Hepatocyte (in vitro differentiated cells): ENCODE measurements at places on chromosomes 12 and 14. TPM values are rescaled to one million over a fixed set of nuclear protein-coding genes. Genes with fewer than 3 reads are reported as not detected.

The GPR135 gene
- total RNA-seq, result 1.6 and 1.8 TPM in 2 replicates

The ANO4 gene
- total RNA-seq, result 2.3 and 2.6 TPM in 2 replicates

The OR10G3 gene
- total RNA-seq, result not detected in 2 replicates

The LRRC10 gene
- not detected in 2 replicates for total RNA-seq

The MDGA2 gene
- total RNA-seq, result 0.70 and 1.1 TPM in 2 replicates

The RD3L gene
- total RNA-seq, result not detected in 2 replicates

The RFLNA gene
- total RNA-seq, result 57.8 and 62.8 TPM in 2 replicates

The ALDH2 gene
- 116 and 126 TPM in 2 replicates for total RNA-seq

The ADCY4 gene
- 0.63 and 1.4 TPM in 2 replicates for total RNA-seq

The DAO gene
- total RNA-seq, result 0.90 and 2.2 TPM in 2 replicates

The MFAP5 gene
- 1.7 and 1.9 TPM in 2 replicates for total RNA-seq

The FGD4 gene
- total RNA-seq, result 38.3 and 41.5 TPM in 2 replicates

The KRT82 gene
- not detected in 2 replicates for total RNA-seq

The SPTB gene
- total RNA-seq, result 1.1 and 2.1 TPM in 2 replicates

The RFX4 gene
- total RNA-seq, result not detected in 2 replicates

The TMEM120B gene
- 4.7 and 9.5 TPM in 2 replicates for total RNA-seq

- H3K4me3 ChIP-seq, result no peak overlapping the region
- no peaks in the 10 kb centered on the region for H3K27me3 ChIP-seq
- no peak for DNase-seq
Observed at GRCh38 chr14:98173305-98173704, 1098.7 kb downstream of the BCL11B start.

GRCh38 chr14:50792051-50792477 is 38.9 kb downstream of the NIN start:
- no peaks in the 10 kb centered on the region for H3K27me3 ChIP-seq
- DNase-seq, result no peak
- H3K27ac ChIP-seq, result no peak overlapping the region
- H3K4me1 ChIP-seq, result peaks cover 8% of the 10 kb centered on the region
- H3K4me3 ChIP-seq, result no peak overlapping the region

DNA sequence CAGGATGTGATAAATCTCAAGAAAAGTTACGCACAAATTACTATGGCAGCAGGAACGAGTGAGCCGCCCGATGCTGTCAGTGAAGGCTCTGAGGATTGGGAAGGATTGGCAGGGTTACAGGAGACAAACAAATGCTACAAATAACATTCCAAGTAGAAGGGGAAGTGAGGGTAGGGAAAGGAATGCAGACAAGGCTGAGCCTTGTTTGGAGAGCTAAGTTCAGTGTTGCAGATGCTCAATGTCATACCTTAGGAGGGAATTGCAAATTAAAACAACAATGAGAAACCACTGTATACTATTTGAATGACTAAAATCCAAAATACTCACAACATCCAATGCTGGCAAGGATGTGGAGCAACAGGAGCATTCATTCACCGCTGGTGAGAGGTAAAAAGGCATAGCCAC is 1.3 kb downstream of the CLEC9A start:
- H3K4me1 ChIP-seq, result no peaks in the 10 kb centered on the region
- DNase-seq, result no peak
- H3K4me3 ChIP-seq, result no peak overlapping the region
- H3K36me3 ChIP-seq, result no peaks in the 10 kb centered on the region

DNA sequence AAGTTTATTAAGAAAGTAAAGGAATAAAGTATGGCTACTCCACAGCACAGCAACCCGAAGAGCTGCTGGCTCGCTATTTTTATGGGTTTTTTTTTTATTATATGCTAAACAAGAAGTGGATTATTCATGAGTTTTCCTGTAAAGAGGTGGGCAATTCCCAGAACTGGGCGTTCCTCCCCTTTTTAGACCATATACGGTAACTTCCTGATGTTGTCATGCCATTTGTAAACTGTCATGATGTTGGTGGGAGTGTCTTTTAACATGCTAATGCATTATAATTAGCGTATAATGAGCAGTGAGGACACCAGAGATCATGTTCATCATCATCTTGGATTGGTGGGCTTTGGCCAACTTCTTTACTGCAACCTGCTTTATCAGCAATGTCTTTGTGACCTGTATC is 372.5 kb downstream of the ZFP36L1 start:
- H3K27me3 ChIP-seq, result no peaks in the 10 kb centered on the region
- no peak overlapping the region for H3K27ac ChIP-seq
- no peaks in the 10 kb centered on the region for H3K36me3 ChIP-seq
- no peak for DNase-seq
- peaks cover under 1% of the 10 kb centered on the region for H3K4me1 ChIP-seq
- H3K4me3 ChIP-seq, result no peak overlapping the region

- peak overlapping the region; percentile 49 for H3K27ac ChIP-seq
- H3K36me3 ChIP-seq, result no peaks in the 10 kb centered on the region
- H3K27me3 ChIP-seq, result no peaks in the 10 kb centered on the region
- no peak for DNase-seq
- H3K4me3 ChIP-seq, result no peak overlapping the region
Observed at GRCh38 chr12:121611306-121611705, 15.0 kb upstream of the ORAI1 start.

GRCh38 chr14:99055019-99055418 is 217.0 kb downstream of the BCL11B start:
- no peaks in the 10 kb centered on the region for H3K27me3 ChIP-seq
- peak overlapping the region; percentile 57 for H3K27ac ChIP-seq
- no peak overlapping the region for H3K4me3 ChIP-seq
- no peaks in the 10 kb centered on the region for H3K36me3 ChIP-seq
- no peaks in the 10 kb centered on the region for H3K4me1 ChIP-seq
- DNase-seq, result peak; percentile 50

DNA sequence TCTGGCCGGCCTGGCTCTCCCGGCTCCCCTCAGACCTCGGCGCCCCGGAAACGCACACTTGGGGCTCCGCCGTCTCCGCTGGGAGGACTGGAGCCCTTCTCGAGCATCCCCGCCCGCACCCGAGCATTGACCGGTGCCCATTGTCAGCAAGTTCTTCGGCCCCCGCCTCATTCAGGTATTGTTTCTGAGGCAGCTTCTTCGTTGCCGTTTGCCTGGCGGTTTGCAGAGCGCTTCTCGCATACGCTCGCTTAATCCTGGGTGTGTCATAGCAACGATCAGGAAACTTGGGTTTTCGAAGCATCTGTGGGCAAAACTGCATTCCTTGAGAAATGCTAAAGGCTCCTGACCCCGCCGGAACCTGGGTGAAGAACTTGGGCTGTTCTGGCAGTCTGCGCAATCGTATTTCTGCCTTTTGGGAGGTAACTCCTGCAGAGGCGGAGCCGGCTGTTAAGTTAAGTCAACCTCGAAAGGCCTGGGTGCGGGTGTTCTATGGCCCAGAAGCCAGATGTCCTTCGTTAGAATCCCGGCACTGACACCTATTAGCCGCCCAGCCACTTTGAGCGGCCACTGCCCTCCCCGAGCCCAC is 518 bp downstream of the GSKIP start:
- H3K4me3 ChIP-seq, result peak overlapping the region; percentile 87
- H3K27ac ChIP-seq, result peak overlapping the region; percentile 91
- no peaks in the 10 kb centered on the region for H3K36me3 ChIP-seq
- H3K27me3 ChIP-seq, result no peaks in the 10 kb centered on the region
- peak; percentile 75 for DNase-seq

- DNase-seq, result no peak
- H3K27me3 ChIP-seq, result no peaks in the 10 kb centered on the region
- no peaks in the 10 kb centered on the region for H3K4me1 ChIP-seq
- no peak overlapping the region for H3K27ac ChIP-seq
Observed at GRCh38 chr12:18696971-18697602, 40.7 kb downstream of the PLCZ1 start.

DNA sequence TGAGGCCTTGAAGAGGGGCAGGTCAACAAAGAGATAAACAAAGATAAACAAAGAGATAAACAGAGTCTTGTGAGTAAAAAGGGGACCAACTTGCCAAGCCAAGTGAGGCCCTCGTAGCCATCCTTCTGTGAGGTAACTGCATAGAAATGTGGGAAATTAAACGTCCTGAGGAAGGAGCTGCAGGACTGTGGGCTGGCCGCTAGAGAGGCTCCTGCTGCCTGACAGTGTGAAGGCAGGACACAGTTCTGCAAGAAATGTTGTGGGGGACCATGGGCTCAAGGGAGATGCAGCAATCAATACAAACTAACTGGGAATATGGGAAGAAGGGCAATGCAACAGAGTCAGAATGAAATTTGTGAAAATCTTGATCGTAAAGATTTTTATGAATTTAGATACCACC is 91.9 kb downstream of the SLC8A3 start:
- H3K27me3 ChIP-seq, result peaks cover 5% of the 10 kb centered on the region
- no peak overlapping the region for H3K27ac ChIP-seq
- H3K4me1 ChIP-seq, result no peaks in the 10 kb centered on the region
- no peak overlapping the region for H3K4me3 ChIP-seq
- H3K36me3 ChIP-seq, result no peaks in the 10 kb centered on the region

GRCh38 chr14:25049093-25049567 is 817 bp downstream of the STXBP6 start:
- H3K36me3 ChIP-seq, result no peaks in the 10 kb centered on the region
- peak overlapping the region; percentile 83 for H3K27ac ChIP-seq

- no peak overlapping the region for H3K4me3 ChIP-seq
- no peak overlapping the region for H3K27ac ChIP-seq
- H3K27me3 ChIP-seq, result no peaks in the 10 kb centered on the region
- DNase-seq, result no peak
- no peaks in the 10 kb centered on the region for H3K36me3 ChIP-seq
- peaks cover 4% of the 10 kb centered on the region for H3K4me1 ChIP-seq
Observed at GRCh38 chr12:63985945-63986344, 141.4 kb downstream of the SRGAP1 start.

DNA sequence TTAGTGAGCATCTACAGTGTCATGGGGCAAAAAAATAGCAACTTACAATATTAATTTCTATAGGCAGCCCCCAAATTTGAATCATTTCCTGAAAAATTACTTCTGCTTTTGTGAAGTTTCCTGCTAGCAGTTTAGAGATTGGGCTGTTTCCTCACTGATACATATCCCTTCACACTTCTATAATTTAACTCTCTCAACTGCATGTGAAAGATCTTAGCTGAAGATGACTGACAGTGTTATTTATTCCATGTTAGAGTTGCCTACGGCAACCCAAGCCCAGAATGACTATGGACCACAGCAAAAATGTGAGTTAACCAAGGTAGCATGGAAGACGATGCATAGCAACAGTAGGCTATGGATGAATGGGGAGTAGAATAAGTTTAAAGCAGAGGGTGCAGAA is at the start of gene KLRG1:
Gene KLRG1, plus strand, starts transcription at position 134 of the 400 bp plus-strand sequence. Its CDS starts 90 bp downstream, at position 224.
- H3K27me3 ChIP-seq, result no peaks in the 10 kb centered on the region
- no peaks in the 10 kb centered on the region for H3K4me1 ChIP-seq
- no peak within 1 kb of the TSS for H3K27ac ChIP-seq
- H3K4me3 ChIP-seq, result no peak within 1 kb of the TSS
- no peak for DNase-seq

DNA sequence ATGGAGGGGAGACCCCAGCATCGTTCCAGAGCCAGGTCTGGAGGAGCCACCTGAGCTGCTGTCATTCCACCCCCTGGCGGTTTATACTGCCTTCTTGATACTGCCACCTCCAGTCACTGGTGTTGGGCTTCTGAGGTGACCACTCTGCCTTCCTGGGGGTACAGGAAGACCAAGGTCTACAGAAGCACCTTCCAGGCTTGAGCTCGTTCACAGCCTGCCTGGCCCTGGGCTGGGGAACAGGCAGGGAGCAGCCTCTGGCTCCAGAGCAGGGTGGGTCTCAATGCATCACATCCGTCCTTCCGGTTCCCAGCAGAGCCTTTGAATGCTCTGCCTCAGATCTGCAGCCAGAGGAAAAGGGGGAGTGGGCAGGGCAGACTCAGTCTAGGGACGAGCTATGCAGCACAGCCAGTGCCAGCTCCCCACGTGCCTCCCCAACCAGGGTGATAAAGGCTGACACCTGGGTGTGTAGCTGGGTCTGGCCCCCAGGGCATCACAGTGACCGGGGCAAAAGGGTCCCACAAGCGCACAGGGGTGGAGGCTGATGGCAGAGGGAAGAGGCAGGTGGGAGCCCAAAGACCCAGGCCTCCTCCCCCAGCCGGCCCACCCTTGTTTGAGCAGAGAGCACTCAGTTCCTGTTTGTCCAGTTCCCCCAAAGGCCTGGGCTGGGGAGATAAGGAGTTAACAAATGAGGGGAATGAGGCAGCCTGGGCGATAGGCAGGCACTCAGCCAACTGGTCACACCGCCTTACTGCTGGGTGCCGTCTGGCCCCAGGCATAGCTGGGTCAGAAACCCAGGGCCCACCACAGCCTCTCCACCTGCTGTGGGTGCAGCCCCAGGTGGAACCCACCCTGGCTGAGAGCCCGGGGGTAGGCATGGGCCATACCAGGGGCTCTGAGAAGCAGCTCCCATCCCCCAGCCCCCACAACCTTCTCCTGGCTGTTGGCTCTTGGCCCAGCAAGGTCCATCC is 17.1 kb downstream of the DEGS2 start:
- H3K27ac ChIP-seq, result peak overlapping the region; percentile 90
- H3K4me3 ChIP-seq, result no peak overlapping the region
- H3K4me1 ChIP-seq, result peaks cover 55% of the 10 kb centered on the region
- no peaks in the 10 kb centered on the region for H3K27me3 ChIP-seq
- DNase-seq, result peak; percentile 64

GRCh38 chr14:97180304-97181200 is 383.4 kb downstream of the VRK1 start:
- no peaks in the 10 kb centered on the region for H3K36me3 ChIP-seq
- peak; percentile 19 for DNase-seq
- H3K27me3 ChIP-seq, result peaks cover 2% of the 10 kb centered on the region
- no peak overlapping the region for H3K4me3 ChIP-seq
- H3K27ac ChIP-seq, result no peak overlapping the region

- peaks cover 11% of the 10 kb centered on the region for H3K4me1 ChIP-seq
- DNase-seq, result peak; percentile 34
- H3K27ac ChIP-seq, result peak overlapping the region; percentile 30
- no peaks in the 10 kb centered on the region for H3K27me3 ChIP-seq
Observed at GRCh38 chr14:54638135-54638446, 71.2 kb downstream of the SAMD4A start.

DNA sequence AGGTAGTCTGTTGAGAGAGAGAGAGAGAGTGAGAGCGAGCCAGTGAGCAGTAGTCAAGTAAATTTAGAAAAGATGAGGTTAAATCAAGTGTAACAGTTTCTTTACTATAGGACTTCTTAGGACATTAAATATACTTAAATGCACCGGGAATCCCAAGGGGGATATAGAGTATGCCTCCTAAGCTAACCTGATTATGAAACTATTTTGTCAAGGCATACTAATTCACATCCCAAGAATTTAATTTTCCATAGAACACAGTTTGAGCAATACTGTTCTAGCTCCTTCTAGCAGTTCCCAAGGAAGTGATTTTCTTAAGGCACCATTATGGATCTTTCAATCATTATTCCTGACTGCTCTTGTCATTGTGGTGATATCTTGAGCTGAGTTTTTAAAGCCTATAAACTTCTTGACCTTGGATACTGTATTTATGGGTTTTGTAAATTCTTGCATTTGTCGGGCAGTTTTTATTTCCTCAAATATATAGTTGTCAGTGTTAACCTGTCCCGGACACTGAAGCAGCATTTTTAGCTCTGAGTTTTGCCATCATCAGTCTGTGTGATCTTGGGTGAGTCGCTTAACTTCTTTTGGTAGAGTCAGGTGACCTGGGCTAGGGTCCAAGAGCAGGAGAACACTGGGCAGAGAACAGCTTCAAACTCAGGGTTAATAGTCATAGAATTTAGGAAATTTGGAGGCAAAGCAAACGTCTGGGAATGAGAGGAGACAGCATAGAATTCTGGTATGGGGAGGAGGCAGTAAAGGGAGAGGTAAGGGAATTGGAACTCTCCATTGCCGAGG is 196.5 kb upstream of the FRMD6 start:
- H3K4me1 ChIP-seq, result no peaks in the 10 kb centered on the region
- H3K4me3 ChIP-seq, result no peak overlapping the region
- H3K36me3 ChIP-seq, result no peaks in the 10 kb centered on the region

- no peaks in the 10 kb centered on the region for H3K36me3 ChIP-seq
- H3K27ac ChIP-seq, result peak overlapping the region; percentile 54
- H3K4me1 ChIP-seq, result peaks cover 9% of the 10 kb centered on the region
- no peak overlapping the region for H3K4me3 ChIP-seq
- H3K27me3 ChIP-seq, result no peaks in the 10 kb centered on the region
Observed at GRCh38 chr14:89625244-89625713, 208.2 kb upstream of the FOXN3 start.
